ENCODE measurements at places on chromosomes 7 and 10. TPM values are rescaled to one million over a fixed set of nuclear protein-coding genes. Genes with fewer than 3 reads are reported as not detected.

DNA sequence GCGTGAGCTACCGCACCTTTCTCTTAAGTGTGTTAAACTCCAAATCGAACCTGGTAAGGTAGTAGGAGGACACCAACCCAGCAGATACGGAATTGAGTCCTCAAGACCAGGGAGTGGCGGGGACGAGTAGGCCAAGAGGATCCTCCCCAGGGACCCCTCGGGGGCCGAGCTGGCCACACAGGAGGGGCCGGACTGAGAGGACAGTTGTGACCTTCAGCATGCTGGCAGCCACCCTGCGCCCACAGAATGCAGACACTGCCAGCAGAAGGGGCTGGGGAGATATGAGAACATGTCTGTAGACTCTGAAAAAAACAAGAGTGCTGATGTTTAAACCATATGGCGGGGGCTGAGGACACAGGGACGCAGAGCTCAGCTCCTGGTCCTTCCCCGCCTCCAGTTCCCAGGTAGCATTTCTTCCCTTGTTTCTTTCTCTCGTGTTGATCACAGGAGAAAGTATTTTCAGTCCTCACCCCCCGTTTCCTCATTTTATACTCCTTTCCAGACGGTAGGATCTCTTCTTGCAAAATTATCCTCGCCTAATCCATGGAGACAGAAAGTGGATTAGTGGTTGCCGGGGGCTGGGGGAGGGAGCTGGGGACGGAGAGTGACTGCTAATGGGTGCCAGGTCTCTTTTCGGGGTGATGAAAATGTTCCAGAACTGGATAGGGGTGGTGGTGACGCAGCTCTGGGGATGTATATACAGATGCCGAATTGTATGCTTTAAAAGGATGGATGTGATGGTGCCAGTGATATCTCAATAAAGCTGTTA lies 11.5 kb upstream of the UNCX start:
- no peak for ATAC-seq

CCDC3 gene
- 141 TPM for total RNA-seq

DNA sequence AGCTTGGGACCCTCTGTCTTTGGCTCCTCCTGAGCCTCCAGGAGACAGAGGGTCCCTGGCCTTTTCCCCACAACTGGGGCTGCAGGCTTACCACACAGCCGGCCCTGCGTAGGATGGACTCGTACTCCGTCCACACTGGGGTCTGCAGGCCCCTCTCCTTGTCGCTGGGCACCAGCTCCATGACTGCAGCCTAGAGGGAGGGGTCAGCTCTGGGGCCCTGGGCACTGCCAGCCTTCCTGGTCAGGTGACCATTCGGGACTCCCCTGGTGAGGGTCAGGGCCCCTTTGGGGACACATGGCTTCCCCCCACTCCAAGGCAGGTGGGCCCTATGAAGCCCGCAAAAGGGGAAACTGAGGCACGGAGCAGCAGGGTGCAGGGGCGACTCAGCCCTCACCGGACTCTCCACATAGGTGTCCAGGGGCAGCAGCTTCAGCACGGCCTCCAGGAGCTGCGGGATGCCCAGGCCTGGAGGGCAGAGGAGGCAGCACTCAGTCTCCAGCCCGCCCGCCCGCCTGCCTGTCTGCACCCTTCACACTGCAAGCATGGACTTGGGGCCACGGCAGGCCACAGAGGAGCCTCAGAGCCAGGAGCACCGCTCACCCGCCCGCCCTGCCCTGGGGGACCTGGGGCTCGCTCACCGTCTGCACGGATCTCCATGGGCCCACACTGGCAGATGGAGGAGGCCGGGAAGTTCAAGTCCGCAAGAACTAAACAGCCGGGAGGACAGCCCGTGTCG lies 1.1 kb downstream of the FUOM start:
- ATAC-seq = peak; percentile 12

GIMAP1 gene
- 0.25 TPM for total RNA-seq

- no peak for ATAC-seq
Observed at GRCh38 chr7:46554688-46555422, 633.8 kb upstream of the IGFBP3 start.

DNA sequence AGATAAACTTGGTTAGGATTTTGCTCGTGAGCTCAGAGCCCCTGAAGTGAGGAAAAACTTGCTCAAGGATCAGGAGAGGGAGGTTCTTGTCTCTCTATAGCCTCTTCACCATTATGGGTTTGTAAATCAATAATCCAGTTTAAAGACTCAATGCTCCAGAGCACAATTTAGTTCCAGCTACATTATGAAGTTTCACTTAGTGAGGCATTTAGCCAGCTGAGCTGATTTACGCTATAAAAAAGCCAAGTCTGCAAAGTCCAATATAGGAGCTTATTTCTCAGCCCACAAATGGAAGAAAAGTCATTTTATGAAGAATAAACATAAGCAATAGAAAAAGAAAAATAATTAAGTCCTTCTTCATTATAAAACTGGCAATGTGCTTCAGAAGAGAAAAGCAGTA lies 130.6 kb downstream of the STRA8 start:
- ATAC-seq = no peak

GRCh38 chr10:120940299-120940900 lies 89.2 kb downstream of the WDR11 start:
- ATAC-seq = no peak

BMPER gene
- 10.4 TPM for total RNA-seq

Data from motor neuron (in vitro differentiated cells).